ENCODE measurements at places on chromosomes 16 and 17.

GRCh38 chr17:65370669-65371131 is 190.7 kb downstream of the AXIN2 start:
- DNase-seq, result no peak

DNA sequence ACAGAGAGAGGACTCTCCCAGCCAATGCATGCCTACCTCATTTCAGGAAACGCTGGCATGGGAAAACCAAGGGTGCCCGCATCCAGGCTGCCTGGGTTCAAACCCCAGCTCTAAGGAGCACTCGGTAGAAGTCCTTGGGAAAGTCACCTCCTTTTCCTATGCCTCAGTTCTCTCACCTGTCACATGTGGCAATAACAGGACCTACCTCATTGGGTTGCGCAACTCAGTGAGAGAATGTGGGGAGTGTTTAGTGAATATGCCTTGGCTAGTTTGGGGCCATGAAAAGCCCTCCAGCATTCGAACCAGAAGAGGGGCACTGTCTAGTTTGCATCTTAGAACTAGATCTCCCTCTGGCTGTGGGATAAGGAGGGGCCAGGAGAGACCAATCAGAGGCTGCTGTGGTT is 9.0 kb upstream of the NXPH3 start:
- DNase-seq, result no peak

GRCh38 chr17:18043491-18043890 is 4.3 kb downstream of the GID4 start:
- no peak for DNase-seq

- no peak for DNase-seq
Observed at GRCh38 chr17:47952171-47953021, 5.3 kb downstream of the PRR15L start.

- DNase-seq, result no peak
Observed at GRCh38 chr17:29143894-29144293, 36.3 kb downstream of the MYO18A start.
